ENCODE measurements at places on chromosomes 6 and 20. TPM values are rescaled to one million over a fixed set of nuclear protein-coding genes. Genes with fewer than 3 reads are reported as not detected.

The TREM1 gene
- total RNA-seq: 11.7 TPM

The TMC2 gene
- not detected for total RNA-seq

- no peak for DNase-seq
Measured at GRCh38 chr6:108115598-108116058, 41.1 kb upstream of the OSTM1 start.

DNA sequence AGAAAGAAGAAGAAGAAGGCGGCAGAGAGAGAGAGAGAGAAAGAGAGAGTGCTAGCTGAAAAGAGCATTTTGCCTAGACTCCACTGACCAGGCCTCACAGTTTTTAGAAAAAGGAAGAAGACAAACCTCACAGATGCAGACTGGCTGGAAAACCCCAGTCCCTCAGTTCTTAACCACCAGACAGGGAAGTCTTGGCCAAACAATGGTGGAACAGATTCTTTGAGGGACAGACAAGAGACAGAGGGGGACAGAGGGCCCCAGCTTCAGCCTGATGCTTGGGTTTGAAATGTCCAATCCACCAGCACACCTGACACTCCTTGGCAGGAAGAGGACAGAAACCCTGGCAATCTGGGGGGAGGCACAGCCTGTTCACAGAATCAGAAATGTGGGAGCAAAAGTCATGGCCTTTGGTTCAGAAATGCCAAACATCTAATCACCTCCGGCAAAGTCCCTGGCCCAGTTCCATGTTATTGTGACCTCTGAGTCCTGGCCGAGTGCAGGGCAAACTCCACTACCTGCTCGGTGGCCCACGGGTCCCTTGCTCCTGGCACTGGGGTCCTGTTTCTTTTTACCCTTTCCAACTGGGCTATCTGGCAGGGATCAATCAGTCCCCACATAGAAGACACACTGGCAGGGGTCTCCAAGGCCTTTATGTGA lies 235.2 kb downstream of the LY86 start:
- DNase-seq: no peak

DNA sequence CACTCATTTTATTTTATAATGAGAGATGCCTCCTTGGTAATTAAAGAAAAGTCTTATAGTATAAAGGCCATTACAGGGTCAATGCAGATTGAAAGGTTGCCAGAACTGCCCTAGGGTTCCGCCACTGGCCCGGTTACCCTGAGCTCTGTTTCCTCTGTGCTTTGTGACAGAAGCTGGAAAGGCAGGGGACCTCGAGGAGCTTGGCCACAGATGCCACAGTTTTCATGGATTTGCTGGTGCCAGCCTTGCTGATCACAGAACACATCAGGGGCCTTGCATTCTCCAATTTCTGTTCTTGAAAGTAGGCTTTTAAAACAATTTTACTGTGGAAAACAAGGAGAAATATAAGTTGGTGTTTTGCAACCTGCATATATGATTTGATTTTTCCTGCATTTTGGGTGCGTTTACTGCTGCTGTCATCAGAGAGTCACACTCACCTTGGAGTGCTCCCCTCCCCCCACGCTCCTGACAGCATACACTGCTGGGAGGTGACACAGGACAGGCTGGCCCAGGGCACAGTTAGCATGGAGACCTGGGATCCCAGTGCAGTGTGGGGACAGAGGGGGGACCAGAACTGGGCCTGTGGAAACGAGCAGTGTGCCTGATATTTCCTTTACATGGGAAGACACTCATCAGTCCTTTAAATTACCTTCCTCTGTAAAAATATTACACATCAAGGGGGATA lies 142.8 kb downstream of the CFAP61 start:
- DNase-seq: no peak

GRCh38 chr6:12911427-12911826 lies 194.9 kb downstream of the PHACTR1 start:
- DNase-seq: no peak

GRCh38 chr6:105179244-105180065 lies at the start of gene POPDC3:
Gene POPDC3 (minus strand): TSS chr6:105180014. CDS start chr6:105161909, 18,105 bp downstream.
- no peak for DNase-seq

- no peak for DNase-seq
Measured at GRCh38 chr20:5045906-5046305, 44.6 kb upstream of the SLC23A2 start.

DNA sequence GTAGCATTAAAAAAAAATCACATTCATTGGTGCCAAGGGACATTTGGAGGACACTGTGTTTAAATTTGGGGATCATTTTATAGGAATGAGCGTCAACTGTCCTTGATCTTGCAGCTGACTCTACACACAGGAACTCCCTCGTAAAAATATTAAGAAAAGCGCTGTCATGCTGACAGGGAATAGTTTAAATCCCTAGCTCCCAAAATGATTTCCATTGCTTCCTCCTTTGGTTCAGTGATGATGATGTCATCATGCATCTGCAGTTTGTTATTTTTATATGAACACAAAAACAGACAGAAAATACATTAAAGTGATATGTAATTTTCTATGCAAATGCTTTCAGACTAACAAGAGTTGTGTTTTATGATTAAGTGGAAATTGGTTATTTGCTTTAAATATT lies 275.6 kb downstream of the BTBD9 start:
- no peak for DNase-seq

GRCh38 chr6:6656287-6656686 lies 67.8 kb downstream of the LY86 start:
- no peak for DNase-seq

DNA sequence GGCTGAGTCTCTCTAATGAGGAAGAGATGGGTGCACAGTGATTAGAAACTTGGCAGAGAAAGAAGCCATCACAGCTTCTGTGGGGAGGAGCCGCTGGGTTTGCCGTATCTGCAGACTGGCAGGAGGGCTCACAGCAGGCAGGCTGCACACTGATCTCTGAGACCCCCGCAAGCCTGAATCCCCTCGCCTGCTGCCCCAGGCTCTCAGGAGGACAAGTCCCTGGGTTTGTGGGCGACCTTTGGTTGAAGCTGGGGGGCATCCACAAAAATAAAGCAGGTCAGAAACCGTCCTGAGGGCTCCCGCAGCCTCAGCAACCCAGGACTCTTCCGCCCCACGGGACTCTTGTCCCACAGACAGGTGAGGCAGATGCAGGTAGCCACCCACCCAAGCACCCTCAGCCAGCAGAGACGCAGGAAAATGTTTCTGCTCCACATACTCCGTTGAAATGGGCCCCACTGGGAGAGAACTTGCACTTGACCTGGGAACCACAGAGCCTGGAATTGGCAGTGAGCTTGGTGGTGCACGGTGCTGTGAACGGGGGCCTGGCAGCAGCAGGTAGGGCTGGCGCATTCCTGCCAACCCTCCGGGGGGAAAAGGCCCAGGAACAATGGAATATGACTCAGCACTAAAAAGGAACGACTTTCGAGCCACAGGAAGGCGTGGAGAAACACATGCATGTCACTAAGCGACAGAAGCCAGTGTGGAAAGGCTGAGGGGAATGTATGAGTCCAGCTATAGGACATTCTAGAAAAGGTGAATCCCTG lies 89.9 kb downstream of the YTHDF1 start:
- no peak for DNase-seq

Data from thoracic aorta (tissue), 2 donors.